NCI-H1105 treated with DMSO at 0.1 percent for 48 hours (cell line): ENCODE measurements at places on chromosomes 13 and 19.

- no peak for DNase-seq
Observed at GRCh38 chr19:43773725-43774102, 7.1 kb downstream of the KCNN4 start.

GRCh38 chr19:38656171-38656981 is 8.9 kb downstream of the ACTN4 start:
- DNase-seq, result no peak

DNA sequence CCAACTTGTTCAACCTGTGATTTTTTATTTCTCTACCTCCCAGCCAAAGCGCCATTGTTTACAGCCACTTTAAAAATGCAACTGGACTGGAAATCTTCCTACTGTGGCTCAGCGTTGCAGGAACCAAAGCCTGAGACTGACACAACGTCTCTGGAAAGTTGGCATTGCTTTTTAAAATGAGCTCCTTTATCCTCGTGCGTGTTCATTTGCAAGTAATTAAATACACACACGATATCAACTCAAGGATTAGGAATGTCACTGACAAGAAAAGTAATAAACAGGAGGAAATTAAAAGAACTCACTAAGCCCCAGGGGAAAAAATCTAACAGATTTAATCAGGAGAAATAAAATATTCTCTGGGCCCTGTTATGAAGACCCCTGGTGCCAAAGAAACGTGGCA is 184.6 kb upstream of the IRS2 start:
- DNase-seq, result no peak

GRCh38 chr13:113425941-113426590 is 27.2 kb downstream of the ADPRHL1 start:
- DNase-seq, result no peak

DNA sequence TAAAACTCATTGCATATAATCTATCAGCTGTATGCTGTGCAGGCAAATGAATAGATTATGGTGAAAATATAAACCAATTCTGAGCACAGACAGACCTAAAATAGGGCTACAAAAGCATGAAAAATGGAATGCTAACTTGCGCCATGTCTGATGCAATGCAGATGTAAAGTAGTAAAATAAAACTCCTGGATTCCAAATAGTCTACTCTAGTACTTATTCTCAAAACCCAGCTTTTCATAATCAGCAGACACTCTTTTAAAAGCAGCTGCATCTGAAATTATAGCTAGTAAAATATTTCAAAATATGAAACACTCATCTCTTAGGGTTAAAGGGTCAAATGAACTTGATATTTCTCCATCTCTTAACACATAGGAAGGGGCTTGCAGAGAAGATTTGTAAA is 4.7 kb upstream of the POMP start:
- DNase-seq, result no peak

- DNase-seq, result no peak
Observed at GRCh38 chr13:37598597-37598996, at the start of gene POSTN. Gene POSTN (minus strand): TSS chr13:37598768. CDS start chr13:37598726, 42 bp downstream.

- DNase-seq, result no peak
Observed at GRCh38 chr13:48400850-48401291, 12.0 kb downstream of the LPAR6 start.

- DNase-seq, result no peak
Observed at GRCh38 chr13:24870380-24870760, 106.4 kb downstream of the RNF17 start.

GRCh38 chr19:30083701-30084156 is 141.7 kb downstream of the URI1 start:
- no peak for DNase-seq

DNA sequence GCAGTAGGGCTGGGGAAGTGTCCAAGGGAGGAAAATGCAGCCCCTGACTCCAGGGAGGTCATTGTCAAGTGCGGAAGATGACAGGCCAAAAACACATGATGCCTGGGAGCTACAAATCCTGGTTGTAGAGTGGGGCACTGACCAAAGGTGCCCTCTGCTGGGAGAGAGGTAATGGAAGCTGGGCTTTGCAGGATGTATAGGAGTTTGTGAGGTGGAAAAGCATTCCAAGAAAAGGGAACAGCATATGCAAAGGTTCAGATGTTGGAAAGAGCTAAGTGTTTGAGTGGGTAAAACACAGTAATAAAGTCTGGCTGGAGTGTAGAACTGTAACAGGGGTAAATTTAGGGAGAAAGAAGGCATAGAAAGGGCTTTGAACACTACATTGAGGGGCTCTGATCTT is 46.9 kb upstream of the PTPRS start:
- no peak for DNase-seq

DNA sequence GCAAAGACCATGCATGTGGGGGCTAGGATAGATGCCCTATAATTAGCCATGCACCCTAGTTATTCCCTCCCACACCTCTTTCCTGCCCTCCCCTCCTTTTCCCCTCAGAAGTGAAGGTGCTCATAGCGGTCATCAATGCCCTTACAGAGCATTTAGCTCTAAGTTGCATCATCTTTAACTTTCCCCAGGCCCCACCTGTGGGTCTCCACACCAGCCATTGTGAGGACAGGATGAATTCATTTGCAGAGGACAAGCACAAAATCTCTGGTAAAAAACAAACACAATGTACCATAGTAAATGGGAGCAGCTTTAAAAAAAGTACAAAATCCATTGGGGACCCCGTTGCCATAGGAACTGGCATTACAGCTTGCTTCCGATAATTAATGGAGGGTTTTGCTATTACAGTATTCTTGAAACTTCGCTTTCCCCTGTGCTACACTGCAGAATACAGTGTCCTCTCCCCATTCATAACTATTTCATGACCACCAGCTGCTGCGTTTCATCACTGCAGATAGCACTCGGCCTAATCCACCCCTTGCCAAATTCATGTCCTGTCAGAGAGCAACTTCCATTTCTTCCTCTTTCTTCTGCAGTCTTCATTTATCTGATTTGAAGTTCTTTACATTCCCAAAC is 110.5 kb downstream of the ZDHHC20 start:
- no peak for DNase-seq

GRCh38 chr19:1108291-1109031 is 4.7 kb downstream of the GPX4 start:
- DNase-seq, result no peak

DNA sequence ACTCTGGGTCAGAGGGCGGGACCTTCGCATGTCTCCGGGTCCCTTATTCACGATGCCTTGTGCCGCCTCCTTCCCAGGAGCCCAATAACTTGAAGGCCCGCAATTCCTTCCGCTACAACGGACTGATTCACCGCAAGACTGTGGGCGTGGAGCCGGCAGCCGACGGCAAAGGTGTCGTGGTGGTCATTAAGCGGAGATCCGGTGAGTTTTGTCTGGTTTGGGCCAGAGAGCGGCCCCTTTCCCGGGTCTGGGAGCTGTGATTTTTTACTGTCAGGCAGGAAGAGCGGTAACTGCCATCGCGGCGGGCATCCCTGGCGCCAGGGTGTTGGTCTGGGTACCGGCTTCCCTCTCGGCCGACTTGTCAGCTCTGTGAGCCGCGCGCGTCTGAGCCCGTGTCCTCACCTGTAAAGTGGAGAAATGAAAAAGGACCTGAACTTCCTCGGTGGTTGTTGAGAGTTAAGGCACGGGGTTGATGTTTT is 800 bp downstream of the RPL28 start:
- DNase-seq, result no peak

- no peak for DNase-seq
Observed at GRCh38 chr13:95112883-95113282, 188.4 kb downstream of the ABCC4 start.

DNA sequence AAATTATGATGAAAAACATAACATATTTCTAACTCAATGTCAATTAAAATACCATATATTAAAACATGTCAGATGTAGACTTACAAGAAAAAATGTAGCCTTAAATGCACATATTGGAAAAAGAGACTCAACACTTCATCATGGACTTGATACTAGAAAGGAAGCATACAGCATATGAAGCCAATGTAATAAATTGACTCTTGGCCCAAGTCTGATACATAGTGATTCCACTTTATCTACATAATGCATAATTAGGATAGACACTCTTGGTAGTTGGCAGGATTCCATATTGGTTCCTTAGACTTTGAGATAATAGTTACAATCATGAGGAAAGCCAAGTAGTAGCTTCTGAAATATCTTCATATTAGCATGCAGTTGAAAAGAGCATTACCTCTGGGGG is 1067.0 kb downstream of the PCDH17 start:
- no peak for DNase-seq

DNA sequence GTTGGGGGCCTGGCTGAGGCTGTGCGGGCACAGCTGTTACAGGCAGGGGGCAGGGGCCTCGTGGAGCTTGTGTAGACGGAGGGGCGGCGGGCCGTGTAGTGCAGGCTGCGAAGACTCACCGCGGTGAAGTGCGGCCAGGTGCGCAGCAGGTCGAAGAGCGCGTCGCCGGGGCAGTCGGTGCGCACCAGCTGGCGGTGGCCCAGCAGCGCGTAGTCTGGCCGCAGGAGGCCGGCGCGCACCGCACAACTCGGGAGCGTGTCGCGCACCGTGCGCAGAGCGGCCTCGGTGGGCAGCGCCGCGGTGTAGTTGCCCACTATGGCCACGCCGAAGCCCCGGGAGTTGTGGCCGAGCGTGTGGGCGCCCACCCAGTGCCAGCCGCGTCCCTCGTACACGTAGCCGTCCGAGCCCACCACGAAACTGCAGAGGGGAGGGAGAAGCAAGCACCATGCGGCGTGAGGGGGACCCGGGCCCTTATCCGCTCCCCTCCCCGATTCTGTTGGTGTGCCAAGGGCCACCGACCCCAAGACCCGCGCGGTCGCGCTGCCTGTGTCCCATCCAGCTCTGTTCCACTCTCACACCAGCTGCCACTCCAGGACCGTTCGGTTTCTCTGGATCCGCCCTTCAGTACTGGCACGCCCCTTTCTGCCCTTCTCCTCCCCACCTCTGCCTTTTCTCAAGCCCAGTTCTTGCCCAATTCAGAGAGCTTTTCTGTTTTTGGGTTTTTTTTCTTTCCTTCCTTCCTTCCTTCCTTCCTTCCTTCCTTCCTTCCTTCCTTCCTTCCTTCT is 5.4 kb upstream of the RASAL3 start:
- peak; percentile 9 for DNase-seq

- no peak for DNase-seq
Observed at GRCh38 chr13:111267784-111268183, 52.7 kb upstream of the TEX29 start.

DNA sequence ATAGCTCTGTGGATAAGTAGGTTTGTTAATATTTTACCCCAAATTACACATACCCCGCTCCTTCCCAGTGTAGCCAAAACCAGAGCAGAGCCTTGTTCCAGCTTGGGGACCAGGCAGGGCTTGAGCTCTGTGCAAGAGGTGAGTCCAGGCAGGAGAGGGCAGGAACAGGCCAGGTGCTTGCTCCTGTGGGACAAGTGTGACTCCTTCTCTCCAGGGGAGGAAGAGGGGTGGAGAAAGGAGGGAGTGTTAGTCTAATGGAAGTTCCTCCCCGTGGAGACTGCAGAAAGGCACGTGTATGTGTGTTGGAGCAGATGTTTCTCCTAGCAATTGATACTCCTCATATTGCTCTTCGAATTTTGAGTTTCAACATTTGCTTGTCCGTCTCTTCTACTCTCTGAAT is 201.0 kb downstream of the FGF9 start:
- DNase-seq, result no peak

DNA sequence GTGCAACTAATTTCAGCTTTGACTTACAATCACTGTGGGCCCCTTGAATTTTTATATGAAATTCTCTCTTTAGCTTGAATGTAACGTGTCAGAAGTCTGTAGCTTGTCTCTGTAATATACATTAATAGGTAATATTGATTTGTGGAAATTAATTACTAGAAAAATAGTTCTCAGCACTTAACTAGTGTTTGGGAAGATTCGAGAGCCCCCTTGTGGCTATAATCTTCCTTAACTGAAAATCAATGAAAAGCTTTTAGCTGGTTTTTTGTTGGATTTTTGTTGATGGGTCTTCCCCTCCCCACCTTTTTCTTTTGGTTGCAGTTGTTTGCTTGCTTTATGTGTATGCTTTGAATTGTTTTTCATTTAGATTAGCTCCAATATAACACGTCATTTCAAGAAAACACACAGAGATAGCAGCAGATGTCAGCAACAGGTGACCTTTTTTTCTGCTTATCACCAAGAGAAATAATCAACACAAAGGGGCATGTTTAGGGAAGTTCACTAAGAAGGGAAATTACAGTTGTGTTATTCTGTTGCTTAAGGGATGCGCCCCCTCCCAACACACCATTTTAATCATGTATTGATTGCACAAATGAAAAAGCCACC is 176.8 kb downstream of the OXGR1 start:
- DNase-seq, result peak; percentile 5

- peak; percentile 78 for DNase-seq
Observed at GRCh38 chr19:20662421-20663105, 1.2 kb upstream of the ZNF626 start.
